ENCODE measurements at places on chromosomes 16 and 17.

GRCh38 chr16:50308237-50308965 is 42.0 kb downstream of the ADCY7 start:
- no peak for DNase-seq

- no peak for DNase-seq
Measured at GRCh38 chr17:68238164-68238870, 9.5 kb upstream of the AMZ2 start.

- no peak for DNase-seq
Measured at GRCh38 chr17:54941285-54941684, 27.2 kb downstream of the COX11 start.

GRCh38 chr17:4593021-4593421 is 8.7 kb downstream of the SMTNL2 start:
- DNase-seq, result no peak

GRCh38 chr17:81961087-81961511 is at the start of gene NOTUM:
NOTUM (minus strand) TSS chr17:81961187; CDS start chr17:81960909, 278 bp downstream.
- DNase-seq, result no peak

GRCh38 chr17:39841134-39841683 is 22.9 kb downstream of the IKZF3 start:
- no peak for DNase-seq

GRCh38 chr17:15231851-15232516 is 33.1 kb downstream of the PMP22 start:
- DNase-seq, result no peak

GRCh38 chr17:17613708-17614114 is 22.2 kb upstream of the PEMT start:
- peak; percentile 28 for DNase-seq

- DNase-seq, result no peak
Measured at GRCh38 chr17:59420901-59421300, 89.4 kb downstream of the YPEL2 start.

GRCh38 chr17:72264682-72265405 is 144.0 kb downstream of the SOX9 start:
- no peak for DNase-seq

DNA sequence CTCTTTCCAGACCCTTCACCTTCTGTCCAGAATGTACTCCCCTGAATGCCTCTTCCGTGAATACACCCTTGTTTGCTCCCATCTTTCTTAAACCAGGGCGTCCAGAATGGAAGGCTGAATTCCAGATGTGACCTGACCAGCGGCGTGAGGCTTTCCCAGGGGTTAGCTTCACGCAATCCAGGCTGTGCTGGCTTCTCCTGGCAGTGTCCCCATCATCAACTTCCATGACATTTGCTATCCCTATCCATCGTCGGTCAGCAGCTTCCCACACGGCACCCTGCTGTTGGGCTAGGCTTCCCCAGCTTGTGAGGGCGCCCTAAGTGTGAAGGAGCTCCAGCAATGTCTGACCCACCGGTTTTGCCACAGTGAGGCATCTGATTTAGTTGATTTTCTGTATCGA is 339.8 kb upstream of the TNRC6C start:
- no peak for DNase-seq

Measured in stimulated activated CD8-positive, alpha-beta memory T cell treated with anti-CD3 and anti-CD28 coated beads, Interleukin-4, amount 100 ng/mL, for 4 hours (primary cell).